ENCODE measurements at places on chromosomes 5 and 9. TPM values are rescaled to one million over a fixed set of nuclear protein-coding genes. Genes with fewer than 3 reads are reported as not detected.

CBY3 gene
- 0.71 TPM for total RNA-seq

PKN3 gene
- total RNA-seq, result 14.9 TPM

DNA sequence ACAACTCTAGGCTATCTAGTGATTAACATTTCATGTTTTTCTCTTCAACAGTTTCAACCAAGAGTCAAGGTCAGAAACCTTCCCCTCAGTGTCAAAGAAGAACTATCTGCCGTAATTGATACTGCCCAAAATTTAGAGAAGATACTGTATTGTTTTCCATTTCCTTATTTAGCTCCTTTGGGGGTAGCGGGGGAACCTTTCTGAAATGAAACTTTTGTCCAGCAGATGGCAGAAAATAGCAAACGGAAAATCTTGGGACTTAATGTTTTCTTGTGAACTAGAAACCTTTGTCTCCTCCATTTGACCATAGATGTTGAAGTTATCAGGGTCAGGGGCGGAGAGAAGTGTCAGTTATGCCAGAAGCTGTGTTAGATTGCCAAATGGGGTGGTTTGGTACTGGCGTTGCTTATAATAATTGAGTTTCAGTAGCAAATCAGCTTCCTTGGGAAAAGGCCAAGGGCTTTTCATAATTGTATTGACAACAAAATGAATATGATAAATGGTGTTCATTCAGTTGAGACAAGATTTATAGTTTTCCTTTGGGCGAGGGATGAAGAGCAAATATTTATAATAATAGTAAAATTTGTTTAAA lies 101.7 kb upstream of the TLX3 start:
- H3K27ac ChIP-seq, result no peak overlapping the region
- H3K4me1 ChIP-seq, result no peaks in the 10 kb centered on the region
- no peaks in the 10 kb centered on the region for H3K36me3 ChIP-seq

SCGB3A1 gene
- not detected for total RNA-seq

DNA sequence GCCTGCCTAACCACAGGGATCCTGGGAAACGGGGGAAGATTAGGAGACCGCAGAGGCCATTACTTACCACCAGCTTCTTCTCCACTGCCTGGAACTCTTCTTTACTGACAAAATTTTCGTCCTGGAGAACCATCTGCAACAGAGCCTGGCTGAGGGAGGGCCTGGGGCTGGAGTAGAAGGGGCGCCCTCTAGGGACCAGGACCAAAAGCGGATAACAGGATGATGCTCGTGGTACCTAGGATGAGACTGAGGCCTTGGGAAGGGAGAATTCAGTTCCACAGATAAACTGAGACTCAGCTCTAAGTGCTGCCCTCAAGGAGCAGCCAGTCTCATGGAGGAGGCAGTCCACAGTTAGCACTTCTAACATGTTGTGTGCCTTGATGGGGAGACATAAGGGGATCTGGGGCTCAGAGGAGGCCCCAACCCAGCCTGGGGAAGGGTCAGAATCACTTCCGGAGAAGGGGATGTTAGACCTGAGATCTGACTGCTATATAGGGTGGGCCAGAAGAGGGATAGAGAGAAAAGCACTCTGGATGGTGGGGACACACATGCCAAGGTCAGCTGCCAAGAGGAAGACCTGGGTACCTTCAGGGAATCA lies 1.2 kb downstream of the SPATA24 start:
- peaks cover 37% of the 10 kb centered on the region for H3K4me1 ChIP-seq
- peak; percentile 47 for DNase-seq
- H3K27ac ChIP-seq, result peak overlapping the region; percentile 99
- H3K36me3 ChIP-seq, result peaks cover 2% of the 10 kb centered on the region

GRCh38 chr5:2515180-2515764 lies 236.2 kb downstream of the IRX2 start:
- no peaks in the 10 kb centered on the region for H3K27me3 ChIP-seq
- DNase-seq, result no peak
- H3K4me1 ChIP-seq, result no peaks in the 10 kb centered on the region
- H3K36me3 ChIP-seq, result no peaks in the 10 kb centered on the region
- no peak overlapping the region for H3K27ac ChIP-seq
- H3K4me3 ChIP-seq, result no peak overlapping the region

ANKRD33B gene
- 4.6 TPM for total RNA-seq

- DNase-seq, result no peak
- H3K27me3 ChIP-seq, result peaks cover 1% of the 10 kb centered on the region
- H3K27ac ChIP-seq, result no peak overlapping the region
- no peaks in the 10 kb centered on the region for H3K36me3 ChIP-seq
Observed at GRCh38 chr9:18346745-18347144, 127.2 kb upstream of the ADAMTSL1 start.

DNA sequence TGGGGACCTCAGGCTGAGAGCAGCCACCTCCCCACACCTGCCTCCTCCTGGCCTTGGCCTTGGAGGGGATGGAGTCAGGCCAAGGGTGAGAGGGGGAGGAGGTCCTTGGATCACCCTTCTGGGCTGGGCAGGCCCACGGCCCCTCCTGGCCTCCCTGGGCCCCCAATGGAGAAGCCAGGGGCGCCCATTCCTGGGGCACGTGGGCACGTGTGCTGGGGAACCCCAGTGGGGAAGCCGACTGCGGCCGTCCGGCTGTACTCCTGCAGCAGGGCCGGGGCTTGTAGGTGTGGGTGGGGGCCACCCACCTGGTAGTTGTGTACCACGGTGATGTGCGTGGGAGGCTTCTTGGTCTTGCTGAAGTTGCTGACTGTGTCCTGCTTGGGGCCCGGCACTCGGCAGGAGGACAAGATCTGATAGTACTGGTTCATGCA lies 8.5 kb downstream of the CRAT start:
- H3K27ac ChIP-seq, result no peak overlapping the region
- H3K27me3 ChIP-seq, result no peaks in the 10 kb centered on the region
- no peaks in the 10 kb centered on the region for H3K36me3 ChIP-seq
- H3K4me3 ChIP-seq, result no peak overlapping the region
- no peaks in the 10 kb centered on the region for H3K4me1 ChIP-seq

DNA sequence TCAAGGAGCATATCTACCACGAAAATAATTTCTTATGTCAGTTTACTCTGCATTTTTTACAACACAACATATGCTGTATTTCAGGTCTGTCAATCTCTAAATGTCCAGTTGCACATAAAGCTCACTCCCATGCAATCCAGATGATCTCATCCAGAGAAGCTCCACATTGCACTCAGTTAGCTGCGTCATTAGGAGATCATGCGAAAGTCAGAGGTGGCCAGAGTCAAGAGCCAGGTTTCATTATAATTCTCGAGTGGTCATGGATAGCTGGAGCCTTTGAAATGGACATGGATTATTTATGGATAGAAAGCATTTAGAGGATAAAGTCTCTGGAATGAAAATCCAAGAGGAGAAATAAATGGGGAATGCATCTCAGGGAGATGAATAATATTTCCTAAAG lies 232.3 kb downstream of the GAS1 start:
- peaks cover 11% of the 10 kb centered on the region for H3K27me3 ChIP-seq
- DNase-seq, result no peak
- H3K4me1 ChIP-seq, result no peaks in the 10 kb centered on the region

GRCh38 chr9:82764061-82764668 lies 298.8 kb downstream of the RASEF start:
- no peak overlapping the region for H3K4me3 ChIP-seq
- no peak for DNase-seq
- H3K27ac ChIP-seq, result no peak overlapping the region
- no peaks in the 10 kb centered on the region for H3K4me1 ChIP-seq
- H3K27me3 ChIP-seq, result no peaks in the 10 kb centered on the region

DNA sequence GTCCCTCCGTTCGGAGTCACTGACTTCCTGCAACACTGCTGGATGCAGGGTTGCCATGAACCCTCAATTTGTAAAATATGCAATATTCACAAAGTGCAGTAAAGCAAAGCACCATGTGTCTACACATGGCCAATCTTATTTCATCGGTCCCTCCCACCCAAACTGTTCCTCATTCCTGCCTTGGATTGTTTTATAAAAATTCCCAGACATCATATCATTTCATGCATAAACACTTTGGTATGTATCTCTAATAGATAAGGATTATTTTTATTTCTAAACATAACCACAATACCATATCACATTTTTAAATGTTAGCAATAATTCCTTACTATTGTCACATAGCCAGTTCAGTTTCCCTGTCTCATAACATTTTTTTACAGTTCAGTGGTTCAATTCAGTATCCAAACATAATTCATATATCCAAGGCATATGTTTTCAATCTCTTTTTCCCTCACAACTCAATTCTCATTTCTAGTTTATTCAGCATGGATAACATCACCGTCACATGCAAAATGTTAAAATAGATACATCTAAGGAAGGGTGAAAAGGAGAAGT lies 82.0 kb upstream of the PCAT7 start:
- no peaks in the 10 kb centered on the region for H3K4me1 ChIP-seq
- H3K36me3 ChIP-seq, result no peaks in the 10 kb centered on the region
- H3K4me3 ChIP-seq, result no peak overlapping the region
- no peak overlapping the region for H3K27ac ChIP-seq
- H3K27me3 ChIP-seq, result peaks cover 8% of the 10 kb centered on the region

DNA sequence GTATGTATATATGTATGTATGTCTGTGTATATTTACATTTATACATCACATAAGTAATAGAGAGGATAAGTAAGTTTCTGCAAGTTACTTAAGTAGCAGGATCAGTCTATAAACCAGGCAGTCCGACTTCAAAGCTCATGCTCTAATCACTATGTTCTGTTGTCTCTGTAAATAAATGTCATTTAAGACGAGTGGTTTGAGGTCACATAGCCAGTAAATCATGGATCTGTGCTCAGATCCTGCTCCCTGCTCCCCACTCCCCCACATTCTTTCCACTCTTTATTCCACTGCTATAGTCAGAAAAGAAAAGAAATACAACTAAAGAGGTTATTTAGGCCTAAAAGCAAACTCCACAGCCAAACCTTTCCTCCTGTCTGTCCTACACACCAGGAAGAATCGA lies 90.4 kb downstream of the SERINC5 start:
- DNase-seq, result no peak
- H3K27me3 ChIP-seq, result no peaks in the 10 kb centered on the region
- H3K4me1 ChIP-seq, result peaks cover 56% of the 10 kb centered on the region
- peaks cover 69% of the 10 kb centered on the region for H3K36me3 ChIP-seq
- peak overlapping the region; percentile 19 for H3K27ac ChIP-seq
- no peak overlapping the region for H3K4me3 ChIP-seq

GRCh38 chr9:128551657-128552152 lies 682 bp upstream of the SPTAN1 start:
- peaks cover 29% of the 10 kb centered on the region for H3K4me1 ChIP-seq
- DNase-seq, result no peak
- H3K27me3 ChIP-seq, result no peaks in the 10 kb centered on the region
- H3K4me3 ChIP-seq, result no peak overlapping the region
- peak overlapping the region; percentile 97 for H3K27ac ChIP-seq
- no peaks in the 10 kb centered on the region for H3K36me3 ChIP-seq

SNAPC4 gene
- total RNA-seq, result 12.4 TPM

DNA sequence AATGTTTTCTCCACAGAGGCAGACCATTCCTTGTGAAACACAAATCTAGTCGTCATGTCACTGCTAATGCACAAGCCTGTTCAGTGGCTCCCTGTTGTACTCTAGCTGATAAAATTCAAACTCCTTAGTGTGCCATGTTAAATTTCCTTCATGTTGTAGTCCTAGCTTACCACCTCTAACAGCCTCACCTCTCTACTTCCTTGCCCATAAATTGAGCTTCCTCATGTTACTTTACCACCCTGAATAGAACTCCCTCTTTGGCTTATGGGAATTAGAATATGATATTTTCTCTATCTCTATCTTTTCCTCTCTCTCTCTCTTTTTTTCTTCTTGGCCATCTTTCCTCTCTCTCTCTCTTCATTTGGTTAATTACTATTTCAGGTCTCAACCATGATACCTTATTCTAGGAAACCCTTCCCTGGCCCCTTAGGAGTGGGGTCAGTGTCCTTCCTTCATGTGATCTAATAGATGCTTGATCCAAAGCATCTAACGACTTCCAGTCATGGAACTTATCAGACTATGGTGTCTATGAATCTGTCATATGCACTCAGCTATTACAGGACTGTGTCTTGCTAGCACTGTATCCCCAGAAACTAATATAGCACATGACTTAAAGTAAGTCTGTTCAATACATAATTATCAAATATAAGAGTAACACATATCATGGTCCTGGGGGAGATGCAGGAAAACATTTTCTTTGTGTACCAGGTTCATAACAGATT lies 31.5 kb upstream of the ALDH1A1 start:
- H3K27me3 ChIP-seq, result no peaks in the 10 kb centered on the region
- no peaks in the 10 kb centered on the region for H3K36me3 ChIP-seq
- no peak overlapping the region for H3K27ac ChIP-seq

- DNase-seq, result peak; percentile 64
- peak overlapping the region; percentile 56 for H3K4me3 ChIP-seq
- peaks cover 3% of the 10 kb centered on the region for H3K4me1 ChIP-seq
- no peak overlapping the region for H3K27ac ChIP-seq
- peaks cover 14% of the 10 kb centered on the region for H3K27me3 ChIP-seq
Observed at GRCh38 chr9:126915281-126915816, 767 bp downstream of the RALGPS1 start.

DNA sequence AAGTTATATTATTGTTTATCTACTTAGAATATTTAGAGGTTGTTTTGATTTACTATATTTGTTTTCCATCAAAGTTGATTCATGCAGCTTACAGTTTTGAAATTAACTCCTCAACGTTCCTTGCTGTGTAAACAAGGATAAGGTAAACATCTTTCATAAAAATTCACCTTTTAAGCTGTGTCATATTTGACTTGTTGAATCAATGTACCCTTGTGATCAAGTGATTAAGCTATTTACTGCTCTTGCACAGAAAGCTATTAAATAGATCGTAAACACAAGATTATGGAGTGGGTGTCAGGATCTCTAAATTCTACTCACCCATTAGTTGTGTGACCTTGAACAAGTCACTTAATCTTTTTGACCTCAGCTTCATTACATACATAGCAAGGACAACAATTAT lies 2054.0 kb upstream of the NUDT12 start:
- no peak overlapping the region for H3K27ac ChIP-seq
- H3K4me1 ChIP-seq, result no peaks in the 10 kb centered on the region
- H3K36me3 ChIP-seq, result no peaks in the 10 kb centered on the region

KIF4B gene
- total RNA-seq, result 0.05 TPM

GRCh38 chr5:132215329-132215728 lies 12.3 kb downstream of the P4HA2 start:
- no peaks in the 10 kb centered on the region for H3K27me3 ChIP-seq
- no peak overlapping the region for H3K27ac ChIP-seq
- H3K4me1 ChIP-seq, result no peaks in the 10 kb centered on the region
- H3K36me3 ChIP-seq, result no peaks in the 10 kb centered on the region
- no peak for DNase-seq

SLC6A18 gene
- total RNA-seq, result not detected

DNA sequence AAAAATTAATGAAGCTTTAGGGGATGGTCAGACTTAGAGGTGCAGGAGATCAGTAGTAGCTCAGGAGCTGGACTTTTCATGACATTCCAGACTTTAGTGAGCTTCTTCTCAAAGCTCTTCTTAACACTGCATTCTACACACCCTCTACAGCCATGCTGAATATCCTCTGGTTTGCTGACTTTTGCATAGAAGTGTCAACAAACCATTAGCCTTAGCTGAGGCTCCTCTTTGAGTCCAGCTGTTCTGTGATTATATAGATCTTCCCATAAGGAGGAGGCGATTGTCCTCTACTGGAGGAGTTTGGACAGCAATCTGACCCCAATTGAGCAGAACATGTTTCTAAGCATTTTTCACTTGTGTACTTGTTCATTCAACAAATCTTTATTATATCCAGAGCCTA lies 75.0 kb upstream of the RUSC2 start:
- H3K27me3 ChIP-seq, result peaks cover 25% of the 10 kb centered on the region
- no peaks in the 10 kb centered on the region for H3K4me1 ChIP-seq
- no peak overlapping the region for H3K27ac ChIP-seq
- H3K36me3 ChIP-seq, result no peaks in the 10 kb centered on the region

SLC2A6 gene
- 1.6 TPM for total RNA-seq

Measured in activated CD4-positive, alpha-beta T cell treated with anti-CD3 and anti-CD28 coated beads for 36 hours (primary cell).